ENCODE measurements at places on chromosomes 2 and 18. TPM values are rescaled to one million over a fixed set of nuclear protein-coding genes. Genes with fewer than 3 reads are reported as not detected.

Gene HOXD13
- total RNA-seq = not detected

Gene STK36
- total RNA-seq = 5.1 TPM

Gene OR6B3
- not detected for total RNA-seq

Gene UBR3
- total RNA-seq = 69.4 TPM

Gene ASXL3
- total RNA-seq = 0.19 TPM

Gene IL18R1
- total RNA-seq = 12.7 TPM

Gene DYNAP
- total RNA-seq = not detected

Gene PPP1R1C
- total RNA-seq = 5.4 TPM

Gene TUBA4B
- total RNA-seq = 0.08 TPM

Gene CYS1
- total RNA-seq = 1.3 TPM

Gene MSTN
- total RNA-seq = 0.09 TPM

Gene SERPINB12
- total RNA-seq = not detected

Gene RGPD4
- not detected for total RNA-seq

Gene TTL
- total RNA-seq = 7.2 TPM

Gene XDH
- 76.6 TPM for total RNA-seq

Gene GMPPA
- 59.4 TPM for total RNA-seq

Gene TUBA3E
- not detected for total RNA-seq

Gene MAP3K2
- 22.0 TPM for total RNA-seq

Gene GNAL
- total RNA-seq = 0.92 TPM

Gene BAZ2B
- 24.7 TPM for total RNA-seq

DNA sequence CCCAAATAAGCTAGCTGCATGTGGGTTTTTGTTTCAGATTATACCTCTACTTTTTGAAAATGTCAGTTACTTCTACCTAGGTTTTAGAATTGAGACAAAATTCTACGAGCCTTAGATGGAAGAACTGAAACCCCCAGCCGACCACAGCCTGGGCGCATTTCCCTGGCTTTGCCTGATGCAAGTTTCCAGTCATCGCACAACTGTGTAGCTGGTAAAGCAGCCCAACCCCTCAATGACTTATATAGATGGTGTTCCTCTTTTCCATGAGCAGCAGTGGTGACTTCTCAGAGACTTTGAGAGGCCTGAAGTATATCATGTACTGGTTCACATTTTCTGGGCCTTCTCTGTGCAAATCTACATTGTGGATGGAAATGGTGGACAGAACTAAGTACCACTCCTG, 515.4 kb upstream of the RAB6C start:
- DNase-seq = no peak

DNA sequence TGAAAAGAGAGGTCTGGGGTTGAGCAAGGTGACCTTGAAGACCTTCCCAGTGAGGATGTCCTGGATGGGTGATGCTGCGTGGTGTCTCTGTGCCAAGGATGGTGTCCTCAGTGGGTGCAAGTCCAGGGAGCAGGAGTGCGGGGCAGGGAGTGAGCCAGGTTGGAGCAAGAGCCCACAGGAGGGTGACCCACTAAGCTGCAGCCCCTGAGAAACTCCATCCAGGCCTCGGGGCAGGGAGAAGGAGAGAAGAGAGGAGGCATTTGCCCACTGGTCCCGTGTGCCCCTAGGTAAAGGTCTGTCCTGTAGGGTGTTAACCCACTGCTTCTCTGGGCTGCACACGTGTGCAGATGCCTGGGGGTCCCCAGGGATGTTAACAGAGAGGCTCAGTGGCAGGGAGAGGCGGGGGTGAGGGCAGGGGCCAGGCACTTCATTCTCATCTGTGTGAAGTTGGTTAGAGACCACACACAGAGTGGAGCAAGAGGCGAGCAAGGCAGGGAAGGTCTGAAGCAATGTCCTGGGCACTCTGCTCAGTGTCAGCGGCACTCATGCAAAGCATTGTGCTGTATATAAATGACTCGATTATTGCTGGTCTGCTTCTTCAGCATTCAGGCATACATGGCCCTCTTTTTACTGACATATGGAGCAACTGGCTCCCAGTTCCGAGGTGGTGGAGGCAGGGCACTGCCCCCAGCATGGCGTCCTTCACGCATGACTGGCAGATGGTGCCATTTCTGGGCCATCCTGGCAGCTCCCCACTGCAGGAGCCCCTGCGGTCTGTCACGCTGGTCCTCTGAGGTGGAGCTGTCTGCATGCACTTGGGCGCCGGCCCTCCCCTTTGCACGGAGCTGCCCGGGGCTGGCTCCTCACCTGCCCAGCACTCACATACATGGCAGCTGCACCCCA, 117.2 kb upstream of the HS6ST1 start:
- DNase-seq = no peak

DNA sequence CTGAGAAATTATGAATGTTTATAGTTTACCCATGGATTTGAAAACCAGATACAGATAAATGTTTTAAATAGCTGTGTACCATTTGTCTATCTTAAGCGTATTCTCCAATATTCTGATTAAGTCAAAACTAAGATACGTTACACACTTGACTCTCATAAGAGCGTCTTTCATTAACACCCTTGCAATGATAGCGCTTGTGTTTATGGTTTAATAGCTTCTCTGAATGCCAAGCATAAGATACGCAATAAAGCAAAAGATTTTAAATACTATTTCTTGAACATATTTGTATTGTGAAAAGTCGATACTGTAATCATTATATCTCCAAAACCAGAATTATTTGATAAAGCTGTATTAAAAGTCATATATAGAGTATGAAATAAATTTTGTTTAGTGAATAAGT, 3.0 kb downstream of the CALCRL start:
- DNase-seq = no peak

DNA sequence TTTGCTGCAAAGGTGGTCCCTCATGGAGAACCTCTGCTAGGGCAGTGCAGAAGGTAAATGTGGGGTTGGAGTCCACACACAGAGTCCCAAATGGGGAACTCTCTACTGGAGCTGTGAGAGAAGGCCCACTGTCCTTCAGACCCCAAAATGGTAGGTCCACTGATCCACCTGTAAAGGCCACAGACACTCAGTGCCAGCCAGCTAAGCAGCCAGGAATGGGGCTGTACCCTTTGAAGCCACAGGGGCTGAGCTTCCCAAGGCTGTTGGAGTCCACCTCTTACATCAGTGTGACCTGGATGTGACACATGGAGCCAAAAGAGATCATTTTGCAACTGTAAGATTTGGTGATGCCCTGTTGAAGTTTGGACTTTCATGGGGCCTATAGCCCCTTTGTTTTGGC, 252.4 kb upstream of the GULP1 start:
- no peak for DNase-seq

- no peak for DNase-seq
These were observed 204.3 kb downstream of the KLHL29 start for GRCh38 chr2:23589220-23589647.

- no peak for DNase-seq
These were observed 237.6 kb upstream of the UBE2E3 start for GRCh38 chr2:180742801-180743200.

GRCh38 chr2:12809526-12809925, 92.8 kb downstream of the TRIB2 start:
- no peak for DNase-seq

GRCh38 chr18:1751249-1751648, 820.1 kb downstream of the METTL4 start:
- no peak for DNase-seq

DNA sequence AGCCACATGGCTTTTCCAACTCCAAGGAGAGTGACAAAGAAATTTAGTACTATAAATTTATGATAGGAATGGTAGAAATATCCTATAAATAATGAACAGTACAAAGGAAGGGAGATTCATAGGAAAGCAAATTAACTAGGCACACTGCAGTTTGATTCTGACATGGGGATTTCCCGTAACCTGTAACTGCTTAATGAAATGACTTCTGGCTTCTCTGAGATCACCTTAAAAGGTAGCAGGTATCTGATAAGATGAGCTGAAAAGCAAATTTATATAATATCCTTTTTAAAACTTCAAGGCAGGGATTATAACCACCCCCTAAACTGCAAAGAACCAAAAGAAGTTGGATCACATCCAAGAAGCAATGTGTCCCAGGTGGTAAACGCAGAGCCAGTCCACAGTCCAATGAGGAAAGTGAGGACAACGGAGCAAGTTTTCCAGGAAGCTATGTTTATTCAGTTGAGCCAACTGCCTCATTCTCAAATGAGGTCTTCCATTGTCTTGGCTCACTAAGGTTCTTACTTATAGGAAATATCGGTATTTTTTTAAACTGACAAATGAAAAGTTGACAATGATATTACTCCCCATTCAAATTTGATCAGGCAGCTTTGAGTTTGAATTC, 43.0 kb downstream of the WIPF1 start:
- DNase-seq = no peak

DNA sequence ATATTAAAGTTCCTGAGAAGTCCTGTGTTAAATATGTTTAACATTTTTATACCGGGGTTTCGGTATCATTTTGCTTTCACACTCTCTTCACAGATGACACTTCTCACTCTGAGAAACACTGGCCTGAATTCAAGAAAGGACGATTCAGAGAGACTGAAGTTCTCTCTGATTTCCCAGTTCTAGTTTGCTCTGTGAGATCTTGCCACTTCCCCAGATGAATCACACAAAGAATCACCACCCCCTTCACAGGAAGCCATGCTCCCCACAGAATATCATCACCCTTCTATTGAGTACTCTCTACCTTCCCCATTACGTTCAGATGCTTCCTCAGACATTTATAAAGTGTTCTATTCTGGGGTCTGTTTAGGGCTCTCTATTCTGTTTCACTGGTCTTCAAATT, 16.1 kb upstream of the CD207 start:
- no peak for DNase-seq

GRCh38 chr2:239678186-239678490, 277.3 kb upstream of the HDAC4 start:
- peak; percentile 16 for DNase-seq

DNA sequence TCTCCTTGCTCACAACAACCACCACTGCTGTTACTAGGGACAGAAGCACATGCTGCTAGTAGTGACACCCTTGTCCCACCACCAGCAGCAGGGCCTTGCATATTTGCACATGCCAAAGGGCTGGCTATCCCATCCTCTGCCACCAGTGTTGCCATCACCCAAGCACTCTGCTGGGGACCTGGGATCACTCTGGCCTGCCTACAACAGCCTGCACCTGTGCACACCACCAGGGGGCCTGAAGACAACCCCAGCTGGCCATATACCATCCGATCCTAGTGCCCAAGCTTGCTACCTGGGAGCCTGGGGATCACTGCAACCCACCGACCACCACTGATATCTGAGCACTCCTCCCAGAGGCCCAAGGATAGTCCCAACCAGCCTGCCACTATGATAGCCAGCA, 99.9 kb upstream of the FANCL start:
- no peak for DNase-seq

GRCh38 chr2:5932556-5933469, 240.6 kb downstream of the SOX11 start:
- DNase-seq = no peak

GRCh38 chr2:88967844-88968243, 276.4 kb downstream of the RPIA start:
- no peak for DNase-seq

GRCh38 chr18:53735526-53735925, 488.9 kb downstream of the MBD2 start:
- DNase-seq = no peak

Data from liver (tissue), 10 donors.